Fibroblast of the aortic adventitia (primary cell): ENCODE measurements at places on chromosomes 5 and 9.

DNA sequence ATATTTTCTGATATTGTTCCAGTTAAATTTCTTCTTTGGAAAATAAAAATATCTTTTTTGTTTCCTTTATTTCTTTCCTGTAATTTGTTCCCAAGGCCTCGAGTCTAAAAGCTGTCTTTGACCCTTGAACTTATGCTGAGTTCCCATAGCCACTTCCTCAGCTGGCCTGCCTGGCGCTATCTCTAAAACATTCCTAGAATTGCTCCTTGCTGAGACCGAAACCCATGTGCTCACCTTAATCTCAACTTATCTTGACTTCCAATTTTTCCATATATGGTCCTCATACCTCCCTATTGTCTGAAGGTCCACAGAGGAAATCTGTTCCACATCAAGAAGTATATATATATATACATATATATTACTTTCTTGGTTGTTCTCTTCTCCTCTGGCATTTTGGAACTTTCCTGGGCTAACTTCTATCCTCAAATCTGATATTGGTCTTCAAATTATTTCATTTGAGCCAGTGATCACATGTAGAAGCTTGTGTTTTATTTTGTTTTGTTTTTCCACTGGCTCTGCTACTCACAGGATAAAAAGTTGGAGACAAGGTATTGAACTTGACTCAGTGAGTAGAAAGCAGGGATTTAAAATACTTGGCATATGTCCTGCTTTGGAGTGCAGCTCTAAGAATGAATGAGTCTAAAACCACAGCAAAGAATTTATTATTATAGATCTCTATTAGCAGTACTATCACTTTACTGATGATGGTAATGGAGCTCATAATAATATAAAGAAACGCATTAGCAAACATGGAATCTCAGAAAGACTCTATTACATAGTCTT, 45.2 kb downstream of the ENC1 start:
- peak; percentile 80 for DNase-seq

- no peak for DNase-seq
Observed at GRCh38 chr5:180098991-180099732, 27.6 kb upstream of the RNF130 start.

- DNase-seq: no peak
Observed at GRCh38 chr9:127876764-127877562, 512 bp downstream of the AK1 start.

DNA sequence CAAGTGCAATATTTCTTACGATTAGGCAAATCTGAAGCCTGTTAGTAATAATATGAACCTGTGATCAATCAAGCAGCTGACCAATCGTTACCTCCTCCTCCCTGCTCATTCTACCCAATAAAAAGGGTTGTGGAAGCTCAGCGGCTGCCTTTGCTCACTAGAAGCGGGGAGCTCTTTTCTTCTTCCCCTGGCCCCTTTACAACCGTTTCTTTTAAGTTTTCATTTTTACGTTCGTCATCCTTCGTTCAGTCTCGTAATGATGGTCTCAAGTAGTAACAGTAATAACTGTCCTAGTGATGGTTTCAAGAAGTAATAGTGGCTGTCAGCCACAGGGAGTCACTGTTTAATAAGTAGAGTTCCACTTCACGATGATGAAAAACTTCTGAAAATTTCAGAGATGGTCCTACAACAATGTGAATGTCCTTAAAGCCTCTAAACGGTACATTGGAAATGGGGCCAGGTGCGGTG, 6.2 kb downstream of the UGT3A2 start:
- no peak for DNase-seq

DNA sequence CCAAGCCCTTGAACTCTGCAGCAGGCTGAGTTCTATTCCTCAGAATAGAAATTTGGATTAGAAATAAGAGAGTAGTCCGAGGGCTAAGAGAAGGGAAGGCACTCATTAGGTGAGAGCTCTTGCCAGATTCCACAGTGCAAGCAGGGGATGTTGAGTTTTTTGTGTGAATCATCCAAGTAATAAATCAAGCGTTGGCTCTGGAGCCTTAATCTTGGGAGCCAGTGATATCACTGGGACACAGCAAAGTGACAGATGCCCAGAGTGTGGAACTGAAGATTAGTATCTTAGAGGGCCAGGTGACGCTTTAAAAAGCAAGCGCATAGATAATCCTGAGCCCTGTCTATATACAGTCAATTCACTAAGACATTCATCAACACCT, 60.3 kb downstream of the FOXD1 start:
- DNase-seq: peak; percentile 66

DNA sequence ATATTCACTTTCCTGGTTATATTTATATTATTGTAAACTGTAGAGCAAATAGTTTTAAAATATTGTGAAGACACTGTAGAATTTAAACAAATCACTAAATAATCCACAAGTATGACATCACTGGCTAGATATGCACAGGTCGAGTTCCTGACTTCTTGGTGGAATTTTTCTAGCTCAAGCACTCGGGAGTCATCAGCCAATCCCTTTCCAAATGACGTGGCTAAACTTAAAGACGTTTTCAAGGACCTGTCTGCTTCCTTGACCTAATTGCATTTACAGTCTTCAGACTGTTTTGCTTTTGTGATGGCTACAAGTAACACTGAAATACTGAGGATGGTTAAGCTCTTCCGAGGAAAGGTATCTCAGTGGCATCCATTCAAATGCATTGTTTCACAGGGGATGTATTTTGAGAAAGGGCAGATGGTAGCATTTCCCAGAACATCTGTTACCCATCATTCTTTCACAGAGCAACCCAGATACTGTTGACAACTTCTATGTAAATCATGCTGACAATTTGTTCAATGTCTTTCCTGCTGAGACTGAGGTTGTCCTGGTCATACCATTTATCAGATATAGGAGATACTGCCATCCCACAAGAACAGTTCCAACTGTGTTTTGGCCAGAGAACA, 262.8 kb downstream of the CDH10 start:
- DNase-seq: no peak

- no peak for DNase-seq
Observed at GRCh38 chr5:9118852-9119251, 427.0 kb downstream of the SEMA5A start.

DNA sequence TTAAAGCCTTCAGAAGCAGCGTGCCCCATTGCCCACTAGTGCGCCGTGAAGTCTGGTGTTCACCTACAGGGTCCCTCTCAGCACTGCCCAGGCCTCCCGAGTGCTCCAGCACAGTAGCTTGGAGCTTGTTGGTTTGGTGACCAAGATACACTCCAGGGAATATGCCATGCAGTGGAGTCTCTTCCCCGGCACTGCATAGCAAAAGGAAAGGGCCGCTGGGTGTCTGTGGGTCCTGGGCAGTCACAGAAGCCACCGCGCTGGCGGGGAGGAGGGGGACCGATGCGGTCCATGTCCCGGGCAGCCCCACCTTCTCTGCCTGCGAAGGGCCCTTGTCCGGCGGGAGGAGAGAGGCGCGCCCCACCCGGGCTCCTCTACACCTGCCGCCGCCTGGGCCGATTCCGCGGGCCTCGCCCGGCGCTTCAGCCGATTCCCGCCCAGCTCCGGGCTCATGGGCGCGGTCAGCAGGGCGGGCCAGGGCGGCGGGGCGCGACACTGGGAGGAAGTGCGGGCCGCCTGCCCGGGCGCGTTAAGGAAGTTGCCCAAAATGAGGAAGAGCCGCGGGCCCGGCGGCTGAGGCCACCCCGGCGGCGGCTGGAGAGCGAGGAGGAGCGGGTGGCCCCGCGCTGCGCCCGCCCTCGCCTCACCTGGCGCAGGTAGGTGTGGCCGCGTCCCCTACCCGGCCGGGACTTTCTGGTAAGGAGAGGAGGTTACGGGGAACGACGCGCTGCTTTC, at the start of gene SYK:
TSS of gene SYK (plus strand) at position 579 of the 732 bp plus-strand sequence. CDS start 42,080 bp downstream, outside the sequence.
- no peak for DNase-seq

DNA sequence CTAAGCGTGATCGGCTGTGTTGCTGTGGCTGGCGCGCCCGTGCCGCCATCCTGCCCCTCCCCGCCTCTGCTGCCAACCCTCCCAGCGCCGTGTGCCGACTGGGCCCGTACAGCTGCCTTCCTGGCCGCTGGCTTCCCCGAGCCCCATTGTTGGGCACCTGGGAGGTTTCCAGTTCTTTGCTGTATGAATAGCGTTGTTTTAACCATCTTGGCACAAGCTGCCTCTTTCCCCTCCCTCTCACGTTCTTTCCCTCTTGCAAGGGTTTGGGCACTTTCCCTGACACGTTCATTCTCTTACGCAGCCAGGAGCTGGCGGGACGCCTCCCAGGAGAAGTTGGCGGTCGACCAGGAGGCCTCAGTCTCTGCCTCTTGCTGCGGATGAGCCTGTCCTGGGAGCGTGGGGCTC, 43.1 kb upstream of the RXRA start:
- DNase-seq: peak; percentile 92

GRCh38 chr9:7325995-7326394, 473.6 kb downstream of the DMAC1 start:
- no peak for DNase-seq

GRCh38 chr5:57509501-57510260, 27.1 kb upstream of the ACTBL2 start:
- no peak for DNase-seq

- DNase-seq: no peak
Observed at GRCh38 chr9:134063088-134063570, 4.7 kb downstream of the BRD3 start.

DNA sequence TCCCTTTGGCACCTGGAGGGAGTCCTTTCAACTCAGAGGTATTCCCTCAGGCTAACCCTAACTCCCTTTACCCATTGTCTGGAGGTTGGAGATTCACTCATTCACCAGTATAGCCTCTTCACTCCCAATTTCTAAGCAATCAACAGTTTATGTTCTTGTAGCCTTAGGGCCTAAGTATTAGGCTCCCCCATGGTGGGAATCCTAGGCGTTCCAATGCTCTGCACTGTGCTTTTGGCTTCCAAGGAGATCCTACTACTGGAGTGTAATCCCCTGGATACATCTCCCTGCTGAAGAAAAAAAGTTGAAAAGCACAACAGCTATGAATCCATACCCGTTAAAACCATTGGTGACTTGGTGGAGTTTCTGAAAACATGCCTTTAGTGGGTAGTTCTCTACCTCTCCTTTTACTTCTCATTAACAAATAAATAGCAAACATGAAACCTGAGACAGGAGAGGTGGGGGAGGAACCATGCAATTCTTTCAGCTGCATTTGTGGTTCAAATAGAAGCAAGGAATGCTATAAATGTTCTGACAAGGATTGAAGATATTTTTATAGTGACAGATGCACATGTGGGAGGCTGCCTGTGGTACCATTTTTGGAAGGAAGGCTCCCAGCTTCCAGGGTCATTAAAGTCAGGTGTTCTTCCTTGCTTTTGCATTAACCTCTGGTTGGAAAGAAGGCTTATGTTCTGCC, 397.1 kb downstream of the DMAC1 start:
- no peak for DNase-seq

GRCh38 chr5:123753937-123754891, 242.2 kb downstream of the CSNK1G3 start:
- peak; percentile 65 for DNase-seq

GRCh38 chr9:4887556-4887955, 94.8 kb downstream of the RCL1 start:
- DNase-seq: peak; percentile 68
